ENCODE measurements at places on chromosomes 13 and 19. TPM values are rescaled to one million over a fixed set of nuclear protein-coding genes. Genes with fewer than 3 reads are reported as not detected.

- no peak for DNase-seq
These were observed 8.8 kb downstream of the CC2D1A start for GRCh38 chr19:13914777-13915176.

GRCh38 chr13:22773465-22773864 lies 407.3 kb upstream of the SGCG start:
- no peak for DNase-seq

- DNase-seq: no peak
These were observed 962.3 kb downstream of the EFNB2 start for GRCh38 chr13:105573136-105573535.

The TUBGCP3 gene
- 16.1 TPM for total RNA-seq
